ENCODE measurements at places on chromosomes 7 and 10. TPM values are rescaled to one million over a fixed set of nuclear protein-coding genes. Genes with fewer than 3 reads are reported as not detected.

DNA sequence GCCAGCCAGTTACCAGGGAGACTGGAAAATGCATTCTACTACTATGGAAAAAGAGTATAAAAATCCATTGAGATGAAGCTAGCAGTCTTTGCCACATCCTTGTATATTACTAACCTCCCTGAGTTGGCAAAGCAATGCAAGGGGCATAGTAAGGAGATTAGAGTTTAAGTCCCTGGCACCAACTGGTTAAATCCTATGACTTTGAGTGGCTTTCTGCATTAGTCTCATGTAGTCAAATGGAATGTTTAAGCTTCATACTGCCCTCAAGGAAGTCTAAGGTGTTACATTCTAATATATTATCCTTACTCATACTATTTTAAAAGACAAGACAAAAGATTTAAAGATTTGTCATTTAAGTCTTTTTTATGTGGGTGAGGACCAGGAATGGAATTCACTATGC lies 110.1 kb downstream of the INHBA start:
- DNase-seq, result no peak

AKR1D1 gene
- not detected for total RNA-seq

CNPY1 gene
- not detected for total RNA-seq

- no peak for DNase-seq
Measured at GRCh38 chr7:80779456-80779855, 139.4 kb downstream of the SEMA3C start.

- DNase-seq, result no peak
Measured at GRCh38 chr10:93566435-93567276, at the start of gene FFAR4. Gene FFAR4, plus strand, starts transcription at chr10:93566665. Its CDS starts 56 bp downstream, at chr10:93566721.

All from uterus (tissue), 4 donors.